Uterine smooth muscle cell (primary cell): ENCODE measurements at places on chromosomes 5 and 9. TPM values are rescaled to one million over a fixed set of nuclear protein-coding genes. Genes with fewer than 3 reads are reported as not detected.

Gene GPX3
- 1.7 and 2.4 TPM in 2 replicates for total RNA-seq

Gene GMCL2
- total RNA-seq, result not detected in 2 replicates

Gene PRRC1
- total RNA-seq, result 49.9 and 66.7 TPM in 2 replicates

Gene MSANTD3
- total RNA-seq, result 83.2 and 99.1 TPM in 2 replicates

Gene OR2V2
- under 0.01 TPM in 1 of 2 replicates, not detected in the other for total RNA-seq

Gene FBP1
- total RNA-seq, result not detected in 2 replicates

Gene ZNF883
- total RNA-seq, result 1.2 and 2.2 TPM in 2 replicates

Gene SURF1
- total RNA-seq, result 21.5 and 25.6 TPM in 2 replicates

Gene LRRC19
- not detected in 2 replicates for total RNA-seq

Gene SMAD5
- total RNA-seq, result 47.9 and 50.4 TPM in 2 replicates

Gene BTNL3
- not detected in 2 replicates for total RNA-seq

Gene CCL19
- total RNA-seq, result not detected in 2 replicates

Gene PCDHB2
- 0.55 and 2.0 TPM in 2 replicates for total RNA-seq

Gene TAF11L10
- not detected in 2 replicates for total RNA-seq

Gene NR2F1-AS1
- 20.1 and 21.0 TPM in 2 replicates for total RNA-seq

Gene TMC1
- total RNA-seq, result 0.62 and 2.1 TPM in 2 replicates

Gene TTC1
- total RNA-seq, result 45.9 and 51.5 TPM in 2 replicates

Gene LOX
- 22.4 and 58.0 TPM in 2 replicates for total RNA-seq

Gene PCDHGA11
- 11.7 and 13.6 TPM in 2 replicates for total RNA-seq

Gene UBQLN1
- 152 and 159 TPM in 2 replicates for total RNA-seq

Gene TCF7
- 0.37 and 2.0 TPM in 2 replicates for total RNA-seq

Gene QRFP
- not detected in 2 replicates for total RNA-seq

Gene ADAMTS12
- total RNA-seq, result 13.5 and 15.1 TPM in 2 replicates

Gene MIGA2
- total RNA-seq, result 26.6 and 27.3 TPM in 2 replicates

Gene APBA1
- total RNA-seq, result 9.2 and 14.4 TPM in 2 replicates

Gene RAB14
- 24.4 and 25.9 TPM in 2 replicates for total RNA-seq

Gene CEP120
- 32.8 and 38.0 TPM in 2 replicates for total RNA-seq

Gene CCL28
- total RNA-seq, result 1.5 and 3.9 TPM in 2 replicates

Gene ZNF658
- 4.6 and 6.2 TPM in 2 replicates for total RNA-seq

Gene TERT
- total RNA-seq, result under 0.01 TPM in 1 of 2 replicates, not detected in the other

Gene KIF27
- total RNA-seq, result 4.3 and 5.1 TPM in 2 replicates

Gene FAM193B
- 21.6 and 26.5 TPM in 2 replicates for total RNA-seq
